ENCODE measurements at places on chromosomes 1 and 21. TPM values are rescaled to one million over a fixed set of nuclear protein-coding genes. Genes with fewer than 3 reads are reported as not detected.

DNA sequence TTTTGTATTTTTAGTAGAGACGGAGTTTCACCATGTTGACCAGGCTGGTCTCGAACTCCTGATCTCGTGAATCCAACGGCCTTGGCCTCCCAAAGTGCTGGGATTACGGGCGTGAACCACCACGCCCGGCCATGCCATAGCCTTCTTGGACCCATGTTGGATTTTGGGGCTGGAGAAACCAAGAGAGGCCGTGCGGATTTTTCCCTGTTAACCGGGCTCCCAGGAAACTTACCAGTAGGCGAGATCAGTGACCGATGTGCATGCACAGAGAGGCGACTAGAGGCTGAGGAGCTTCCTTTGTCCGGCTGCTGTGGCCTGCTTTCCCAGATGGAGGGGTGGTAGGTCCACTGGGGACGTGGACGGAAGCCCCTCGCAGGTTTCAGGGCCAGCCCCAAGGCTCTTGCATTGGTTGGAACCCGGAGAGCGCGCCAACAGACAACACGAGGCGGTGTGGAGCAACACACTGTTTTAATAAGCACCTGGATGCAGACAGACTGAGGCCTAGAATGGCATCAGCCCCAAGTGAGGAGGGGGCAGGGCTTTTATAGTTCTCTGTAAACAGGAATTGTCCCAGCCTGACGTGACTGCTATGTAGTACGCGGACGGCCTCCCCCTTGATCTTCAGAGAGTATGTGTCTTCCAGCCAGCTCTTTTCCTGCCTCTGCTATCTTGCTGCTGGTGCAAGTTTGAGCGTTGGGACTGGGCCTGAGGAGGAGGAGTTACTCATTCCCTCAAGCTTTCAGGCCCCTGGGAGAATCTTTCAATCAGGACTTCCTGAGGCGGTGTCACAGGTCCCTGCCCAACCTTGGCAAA, at the start of gene ERVH48-1:
ERVH48-1 (minus strand) TSS at position 517 of the 813 bp plus-strand sequence. CDS start 6,624 bp downstream, outside the sequence.
- DNase-seq = no peak

- DNase-seq = no peak
These were observed 136.4 kb upstream of the DEPDC1 start for GRCh38 chr1:68633141-68633919.

DNA sequence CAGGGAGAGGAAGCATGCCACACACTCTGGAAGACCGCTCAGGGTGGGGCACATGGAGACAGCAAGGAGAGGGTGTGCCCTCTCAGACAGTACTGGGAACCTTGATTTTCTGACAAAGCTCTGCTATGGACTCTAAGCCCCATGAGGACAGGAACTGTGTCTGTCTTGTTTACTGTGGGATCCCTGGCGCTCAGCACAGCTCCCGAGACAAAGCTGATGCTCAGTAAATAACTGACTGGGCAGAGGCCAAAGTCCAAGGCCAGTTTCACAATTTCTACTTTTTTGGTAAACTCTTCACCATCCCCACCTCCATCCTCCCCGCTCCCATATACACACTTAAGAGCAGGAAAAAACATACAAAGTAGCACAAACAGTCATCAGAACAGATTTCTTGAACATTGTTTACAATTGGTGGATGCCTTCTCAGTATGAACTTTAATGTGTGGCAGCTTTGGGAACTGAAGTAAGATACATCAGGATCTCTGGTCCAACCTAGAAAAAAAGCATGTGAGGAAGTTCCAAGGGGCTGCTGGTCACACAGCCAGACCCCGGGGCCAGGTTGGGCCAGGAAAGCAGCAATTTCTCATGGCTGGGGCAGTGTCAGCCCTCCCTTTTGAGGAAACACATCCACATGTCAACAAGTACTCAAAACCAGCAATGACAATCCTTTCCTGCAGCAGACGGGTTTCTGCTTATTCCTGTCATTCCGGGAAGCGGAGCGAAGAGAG, 5.6 kb upstream of the AHCYL1 start:
- no peak for DNase-seq

Gene CIART
- total RNA-seq = 5.1 TPM

All from LHCN-M2 (cell line).